ENCODE measurements at places on chromosomes 13 and 19. TPM values are rescaled to one million over a fixed set of nuclear protein-coding genes. Genes with fewer than 3 reads are reported as not detected.

GRCh38 chr19:7769171-7769570 is 6.1 kb downstream of the CLEC4M start:
- no peak for DNase-seq

The ERICH4 gene
- not detected for total RNA-seq

The LRRC63 gene
- total RNA-seq = under 0.01 TPM

The NLRP7 gene
- not detected for total RNA-seq

DNA sequence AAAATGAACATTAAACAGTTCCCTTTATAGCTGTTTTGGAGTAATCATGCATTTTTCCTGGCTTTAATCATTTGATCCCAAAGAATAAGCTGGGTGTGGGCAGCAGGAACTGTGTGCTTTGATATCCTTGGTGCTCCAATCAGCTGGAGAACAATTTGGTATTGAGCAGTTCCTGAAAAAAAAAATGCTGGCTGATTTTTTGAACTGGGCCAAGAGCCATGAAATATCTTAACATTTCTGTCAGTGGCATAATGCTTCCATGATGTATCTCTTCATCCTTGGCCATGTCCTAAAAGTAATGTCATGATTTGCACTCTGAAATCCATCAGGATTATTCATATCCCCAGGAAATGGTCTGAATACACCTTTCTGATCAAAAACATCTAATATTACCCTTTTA is 134.7 kb downstream of the LHFPL6 start:
- DNase-seq = no peak

The LGALS7B gene
- total RNA-seq = not detected

Measured in fibroblast of lung (primary cell).